ENCODE measurements at places on chromosomes 2 and 18. TPM values are rescaled to one million over a fixed set of nuclear protein-coding genes. Genes with fewer than 3 reads are reported as not detected.

TPO gene
- total RNA-seq = not detected

SRD5A2 gene
- total RNA-seq = not detected

CCDC85A gene
- 0.20 TPM for total RNA-seq

DNAH7 gene
- total RNA-seq = 0.91 TPM

FTCDNL1 gene
- total RNA-seq = 2.5 TPM

TLX2 gene
- total RNA-seq = not detected

CD207 gene
- total RNA-seq = not detected

RTP5 gene
- total RNA-seq = not detected

TMEM178A gene
- 0.66 TPM for total RNA-seq

MAP3K19 gene
- not detected for total RNA-seq

ZDBF2 gene
- total RNA-seq = 21.3 TPM

PROM2 gene
- total RNA-seq = 2.6 TPM

ANKAR gene
- total RNA-seq = 5.1 TPM

IDH1 gene
- 122 TPM for total RNA-seq

SEPTIN2 gene
- total RNA-seq = 254 TPM

BUB1 gene
- 25.5 TPM for total RNA-seq

GAL3ST2 gene
- total RNA-seq = 0.37 TPM

M1AP gene
- not detected for total RNA-seq

PSMA8 gene
- not detected for total RNA-seq

MYO3B gene
- not detected for total RNA-seq

LINC00305 gene
- not detected for total RNA-seq

ZC3H6 gene
- 18.6 TPM for total RNA-seq

COL4A3 gene
- total RNA-seq = 0.49 TPM

DES gene
- total RNA-seq = not detected

IL36G gene
- not detected for total RNA-seq

MYCN gene
- total RNA-seq = not detected

SS18 gene
- total RNA-seq = 103 TPM

MLPH gene
- 27.1 TPM for total RNA-seq

Measured in MCF 10A (cell line).